T-helper 22 cell (primary cell): ENCODE measurements at places on chromosomes 2 and 18.

DNA sequence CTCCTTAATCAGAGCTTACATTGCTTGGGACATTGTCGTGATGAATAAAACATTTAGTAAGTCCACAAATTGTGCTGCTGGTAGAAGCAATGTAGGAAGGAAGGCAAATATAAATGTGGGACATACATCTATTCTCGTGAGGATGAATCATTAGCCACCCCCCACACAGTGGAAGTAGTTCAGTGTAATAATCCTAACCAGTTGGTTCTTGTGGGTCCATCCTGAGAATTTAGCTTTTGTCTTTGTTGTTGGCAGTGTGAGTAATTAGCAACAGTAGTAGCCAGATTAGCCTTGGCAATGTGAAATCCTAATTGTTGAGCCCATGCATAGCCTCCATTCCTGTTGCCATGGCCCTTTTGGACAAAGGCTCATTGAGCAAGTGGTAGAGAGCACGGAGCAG is 532.1 kb downstream of the FBXO15 start:
- no peak for DNase-seq

DNA sequence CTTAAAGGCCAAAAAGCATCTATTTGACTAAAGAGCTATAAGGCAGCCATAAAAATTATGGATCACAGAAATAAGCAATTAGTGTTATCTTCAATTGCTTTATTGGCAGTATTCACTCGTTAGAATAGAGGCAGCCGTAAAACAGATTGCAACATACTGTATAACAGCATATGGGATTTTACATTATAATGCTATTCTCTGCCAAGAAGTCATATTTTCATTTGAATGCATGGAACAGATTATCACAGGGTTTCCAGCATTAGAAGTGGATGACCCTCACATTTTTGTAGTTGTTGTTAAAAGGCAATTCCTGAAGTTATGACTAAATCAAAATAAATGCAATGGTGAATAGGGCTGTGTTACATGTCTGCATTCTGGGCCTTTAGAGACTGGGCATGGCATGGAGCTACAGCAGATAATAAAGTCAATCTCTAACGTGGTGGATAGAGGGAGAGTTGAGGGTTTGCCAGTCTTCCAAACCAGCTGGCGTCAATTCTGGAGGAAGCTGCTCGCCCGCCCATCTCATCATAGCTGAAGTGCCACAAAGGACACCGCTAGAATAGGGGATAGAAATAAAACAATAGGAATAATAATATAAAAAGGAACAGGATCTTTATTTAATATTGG is 155.4 kb upstream of the VRK2 start:
- no peak for DNase-seq

GRCh38 chr18:5395860-5396448 is 100.4 kb upstream of the ZBTB14 start:
- DNase-seq: no peak

DNA sequence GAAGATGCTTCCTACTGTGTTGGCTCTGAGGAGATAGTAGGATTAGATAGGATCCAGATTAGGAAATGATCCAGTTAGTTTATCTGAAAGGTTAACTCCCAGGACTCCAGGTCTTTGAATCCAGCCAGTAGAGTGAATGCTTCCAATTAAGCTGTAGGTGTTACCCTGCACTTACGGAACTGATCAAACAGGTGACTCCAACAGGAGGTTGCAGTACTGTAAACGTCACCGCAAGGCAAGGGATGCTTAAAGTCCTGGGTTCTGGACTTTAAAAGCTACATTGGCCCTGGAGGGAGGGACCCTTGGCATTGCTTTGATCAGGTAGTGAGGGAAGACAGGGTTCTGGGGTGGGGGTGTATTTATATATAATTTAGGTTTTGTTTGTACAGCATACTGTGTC is 5.6 kb downstream of the LGALSL start:
- DNase-seq: no peak

GRCh38 chr2:241814393-241814642 is 5.3 kb downstream of the NEU4 start:
- no peak for DNase-seq

DNA sequence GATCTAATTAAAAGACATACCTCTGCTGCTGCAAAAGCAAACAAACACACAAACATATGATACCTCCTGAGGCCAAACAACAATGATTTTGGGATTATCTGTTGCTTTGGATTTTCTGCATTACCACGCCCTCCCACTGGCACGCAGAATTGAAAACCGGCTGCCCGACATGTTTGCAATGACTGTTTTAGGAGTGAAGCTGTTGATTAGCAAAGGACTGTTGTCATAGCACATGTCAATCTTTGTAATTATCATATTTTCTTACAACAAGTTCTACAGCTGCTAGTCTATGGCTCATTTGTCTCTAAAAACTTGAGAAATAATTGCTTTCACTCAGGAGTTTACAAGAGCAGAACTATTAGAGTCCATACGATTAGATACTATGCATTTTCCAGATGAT is 94.4 kb upstream of the MEIS1 start:
- DNase-seq: no peak

DNA sequence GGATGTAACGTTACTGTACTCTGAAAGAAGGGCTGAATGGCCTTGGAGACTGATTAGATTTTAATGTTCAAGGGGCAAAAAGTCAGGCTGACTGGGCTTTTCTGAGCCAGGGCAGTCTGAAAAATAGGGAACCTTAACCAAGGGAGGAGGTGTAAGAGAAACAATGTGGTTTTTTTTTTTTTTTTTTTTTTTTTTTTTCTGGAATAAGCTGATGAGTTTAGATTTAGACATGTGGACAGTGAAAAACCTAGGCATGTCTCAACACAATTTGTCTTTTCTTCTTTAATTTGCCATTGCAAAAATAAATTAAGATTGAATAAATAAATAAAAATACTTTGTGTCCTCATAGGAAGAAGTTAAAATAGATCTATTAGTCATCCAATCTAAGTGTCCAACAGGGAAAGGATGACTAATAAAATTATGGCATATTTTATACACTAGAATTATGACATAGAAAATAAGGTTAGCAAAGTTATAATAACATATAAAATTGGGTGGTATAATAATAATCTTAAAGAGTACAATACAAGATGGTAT is 237.6 kb upstream of the TRIB2 start:
- no peak for DNase-seq

DNA sequence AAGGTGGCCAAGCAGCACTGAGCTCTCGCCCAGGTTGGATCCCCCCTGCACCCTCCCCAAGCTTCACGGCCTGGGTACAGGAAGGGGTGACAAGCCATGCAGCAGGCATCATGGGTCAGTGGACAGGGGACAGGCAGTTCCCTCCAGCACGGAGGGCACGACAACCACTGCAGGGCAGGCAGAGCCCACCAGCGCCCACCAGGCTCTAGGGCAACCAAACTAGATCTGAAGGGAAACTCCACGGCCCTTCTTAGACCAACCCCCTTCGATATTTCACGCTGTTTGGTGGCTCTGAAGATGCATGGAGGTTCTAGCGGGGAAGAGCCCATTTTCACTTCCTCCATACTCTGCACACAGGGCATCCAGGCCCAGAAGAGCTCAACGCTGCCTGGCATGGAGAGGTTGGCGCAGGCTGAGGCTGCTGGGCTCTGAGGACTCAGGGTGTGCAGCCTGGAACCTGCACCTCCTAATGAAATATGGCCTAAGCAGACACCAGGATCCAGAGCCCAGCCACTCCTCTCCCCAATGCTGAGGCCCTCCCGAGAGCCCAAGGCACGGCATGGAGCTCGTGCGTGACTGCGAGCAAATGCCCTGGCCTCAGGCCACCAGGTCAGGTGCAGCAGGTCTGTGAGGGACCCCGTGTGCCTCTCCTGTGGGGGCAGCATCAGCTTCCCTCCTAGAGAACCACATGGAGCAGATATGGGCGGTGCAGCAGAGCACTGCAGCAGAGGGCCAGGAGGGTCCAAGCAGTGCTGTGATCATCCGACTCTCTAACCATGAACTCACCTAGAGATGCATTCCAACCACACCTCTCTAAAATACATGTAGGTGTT is 8.7 kb upstream of the MTERF4 start:
- no peak for DNase-seq

- no peak for DNase-seq
These were observed 121.1 kb upstream of the KLHL14 start for GRCh38 chr18:32893915-32894314.

GRCh38 chr2:119485336-119486110 is 38.8 kb downstream of the SCTR start:
- DNase-seq: no peak

DNA sequence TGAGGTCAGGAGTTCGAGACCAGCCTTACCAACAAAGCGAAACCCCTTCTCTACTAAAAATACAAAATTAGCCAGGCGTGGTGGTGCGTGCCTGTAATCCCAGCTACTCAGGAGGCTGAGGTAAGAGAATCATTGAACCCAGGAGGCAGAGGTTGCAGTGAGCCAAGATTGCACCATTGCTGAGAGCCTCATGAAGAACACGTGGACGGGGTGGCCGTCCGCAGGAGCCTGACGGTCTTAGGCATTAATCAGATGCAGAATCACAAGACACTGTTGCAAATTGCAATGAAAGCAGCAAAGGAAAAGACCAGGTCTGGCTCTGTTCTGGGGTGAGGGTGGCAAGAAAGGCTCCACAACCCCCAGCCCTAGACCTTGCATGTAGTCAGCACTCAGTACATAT is 104.0 kb upstream of the SLC66A3 start:
- DNase-seq: no peak

DNA sequence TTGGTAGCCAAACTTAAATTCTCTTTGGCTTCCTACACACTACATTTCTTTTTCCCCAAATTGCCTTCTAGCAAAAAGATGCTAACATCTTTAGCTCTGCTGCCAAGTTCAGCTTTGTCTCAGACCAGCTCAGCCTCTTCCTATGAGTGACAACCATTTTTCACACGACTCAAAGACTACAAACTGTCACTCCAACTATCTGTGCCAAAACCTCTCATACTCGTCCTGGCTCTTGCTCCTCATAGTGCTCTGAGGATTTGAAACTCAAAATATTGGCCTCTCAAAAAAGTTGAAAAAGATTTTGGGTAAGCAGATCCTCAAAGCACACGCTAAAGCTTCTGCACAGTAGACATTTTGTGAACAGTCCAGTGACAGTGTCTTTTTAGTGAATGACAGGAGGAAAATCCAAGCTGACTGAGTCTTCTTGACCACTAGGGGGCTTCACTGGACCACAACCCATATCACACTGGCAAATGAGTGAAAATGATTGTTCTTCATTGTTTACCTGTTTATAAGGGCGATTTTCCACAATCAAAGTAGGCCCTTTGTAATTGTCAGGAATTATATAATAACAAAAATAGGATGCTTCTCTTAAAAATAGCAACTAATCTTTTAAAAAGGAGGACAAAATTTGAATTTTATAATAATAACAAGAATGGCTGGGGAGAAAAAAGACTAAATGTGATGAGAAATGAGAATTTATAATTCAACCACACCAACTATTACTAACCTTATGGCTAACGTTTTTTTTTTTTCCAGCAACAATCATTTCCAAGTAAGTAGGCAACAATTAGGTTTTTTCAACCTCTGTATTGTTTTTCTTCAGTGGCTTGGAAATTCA is 85.5 kb upstream of the PGAP1 start:
- DNase-seq: no peak

- DNase-seq: no peak
These were observed 51.0 kb downstream of the TSHZ1 start for GRCh38 chr18:75261430-75262223.

- DNase-seq: no peak
These were observed 10.2 kb upstream of the ITGA4 start for GRCh38 chr2:181446985-181447384.

DNA sequence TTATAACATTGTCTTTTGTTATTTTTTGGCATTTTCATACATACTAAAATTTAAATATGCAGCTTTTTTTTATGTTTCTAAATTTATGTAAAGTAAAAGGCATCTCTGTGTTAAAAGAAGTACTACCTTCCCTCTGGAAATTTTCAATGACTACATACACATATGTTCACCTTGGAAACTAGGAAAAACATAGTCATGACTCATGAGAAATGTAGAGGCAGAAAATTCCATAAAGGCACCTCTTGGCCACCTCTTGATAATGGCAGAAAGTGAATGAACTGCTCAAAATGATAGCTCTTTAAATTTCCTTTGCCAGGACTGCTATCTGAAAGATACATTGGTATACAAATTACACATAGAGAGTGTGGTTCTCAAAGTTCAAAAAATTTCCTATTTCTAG is 889.1 kb upstream of the ZEB2 start:
- DNase-seq: no peak

DNA sequence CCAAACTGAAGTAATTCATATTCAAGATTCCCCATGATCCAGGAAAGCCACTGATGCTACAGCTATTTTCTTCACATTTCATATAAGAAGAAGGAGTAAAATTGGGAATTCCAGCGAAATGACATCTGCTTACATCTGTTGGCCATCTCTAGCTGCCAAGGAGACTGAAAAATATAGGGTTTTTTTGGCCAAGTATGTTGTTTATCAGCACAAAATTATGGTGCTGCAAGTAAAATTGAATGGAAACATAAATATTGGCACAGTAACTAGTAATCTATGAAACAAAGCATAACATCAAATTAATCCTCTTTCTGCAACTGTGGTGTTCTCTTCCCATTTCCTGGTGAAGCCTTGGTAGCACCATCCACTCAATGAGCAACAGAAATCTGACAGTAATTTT is 649.5 kb upstream of the ZNF804A start:
- DNase-seq: no peak

- no peak for DNase-seq
These were observed 72.1 kb downstream of the KLHL29 start for GRCh38 chr2:23456881-23457760.

GRCh38 chr2:178282075-178282815 is 87.9 kb downstream of the OSBPL6 start:
- no peak for DNase-seq
